Gastrocnemius medialis (tissue), 4 donors: ENCODE measurements at places on chromosomes 6 and 20. TPM values are rescaled to one million over a fixed set of nuclear protein-coding genes. Genes with fewer than 3 reads are reported as not detected.
A peak's percentile ranks its signal among the peaks of the same experiment; 100 is the strongest.

ELOVL4 gene
- total RNA-seq: not detected

C6orf132 gene
- total RNA-seq: not detected

LY6G6D gene
- total RNA-seq: not detected

AKAP12 gene
- total RNA-seq: 7.5 TPM

LRRC73 gene
- total RNA-seq: not detected

PBOV1 gene
- total RNA-seq: not detected

IL17A gene
- not detected for total RNA-seq

MAS1 gene
- total RNA-seq: not detected

PTGIS gene
- 4.5 TPM for total RNA-seq

GDAP1L1 gene
- total RNA-seq: not detected

KCNS1 gene
- not detected for total RNA-seq

NINL gene
- total RNA-seq: 1.1 TPM

DNA sequence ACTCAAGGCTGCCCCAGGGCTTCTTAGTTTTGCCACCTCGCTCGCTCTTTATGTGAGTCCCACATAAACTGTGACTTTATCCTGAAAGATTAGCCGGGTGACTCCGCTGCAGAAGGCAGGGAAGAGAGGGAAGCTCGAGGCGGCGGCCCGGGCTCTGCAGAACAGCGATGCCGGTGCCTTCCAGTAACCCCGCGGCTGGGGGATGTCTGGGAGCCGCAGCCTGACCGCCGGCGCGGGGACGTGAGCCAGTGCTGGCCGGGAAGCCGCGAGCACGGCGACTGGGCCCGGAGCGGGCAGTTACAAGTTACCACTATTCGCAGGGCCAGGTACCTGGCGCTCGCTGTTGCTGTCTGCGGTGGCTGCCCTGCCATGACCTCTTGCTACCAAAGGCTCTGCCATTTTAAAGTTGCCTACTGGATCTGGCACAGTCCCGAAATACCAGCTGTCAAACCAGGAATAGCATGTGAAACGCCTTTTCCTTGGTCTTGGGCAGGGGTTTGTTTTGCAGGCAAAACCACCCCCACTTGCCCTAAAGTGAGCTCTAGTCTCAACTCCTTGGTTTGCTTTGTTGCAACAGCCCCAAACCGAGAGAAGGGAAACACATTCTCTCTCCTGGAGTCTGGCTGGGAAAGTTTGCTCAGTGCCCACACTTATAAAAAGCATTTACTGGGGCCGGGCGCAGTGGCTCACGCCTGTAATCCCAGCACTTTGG lies 124.0 kb upstream of the SLC2A12 start:
- DNase-seq: peak; percentile 81

- no peak for DNase-seq
These were observed 173.7 kb downstream of the CLVS2 start for GRCh38 chr6:123169774-123170095.

DNA sequence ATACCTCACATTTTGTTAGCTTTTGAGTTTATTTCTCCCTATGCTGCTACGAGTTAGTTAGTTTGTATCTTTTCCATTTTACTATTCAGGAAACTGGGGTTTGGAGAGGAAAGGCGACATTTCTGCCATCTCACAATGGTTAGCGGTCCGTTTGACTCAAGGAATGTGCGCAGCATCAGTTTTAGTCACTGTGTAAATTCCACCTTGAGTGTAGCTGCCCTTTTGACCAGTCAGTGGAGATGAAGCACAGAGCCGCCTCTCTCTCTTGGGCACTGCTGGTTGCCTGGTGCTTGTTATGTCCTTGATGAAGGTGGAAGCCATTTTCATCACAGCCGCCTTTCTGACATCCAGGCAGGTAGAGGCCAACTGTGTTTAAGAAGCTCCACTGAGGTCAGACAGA lies 185.5 kb downstream of the SCP2D1 start:
- DNase-seq: no peak

- peak; percentile 33 for DNase-seq
These were observed 11.4 kb downstream of the HECA start for GRCh38 chr6:139146317-139146726.

DNA sequence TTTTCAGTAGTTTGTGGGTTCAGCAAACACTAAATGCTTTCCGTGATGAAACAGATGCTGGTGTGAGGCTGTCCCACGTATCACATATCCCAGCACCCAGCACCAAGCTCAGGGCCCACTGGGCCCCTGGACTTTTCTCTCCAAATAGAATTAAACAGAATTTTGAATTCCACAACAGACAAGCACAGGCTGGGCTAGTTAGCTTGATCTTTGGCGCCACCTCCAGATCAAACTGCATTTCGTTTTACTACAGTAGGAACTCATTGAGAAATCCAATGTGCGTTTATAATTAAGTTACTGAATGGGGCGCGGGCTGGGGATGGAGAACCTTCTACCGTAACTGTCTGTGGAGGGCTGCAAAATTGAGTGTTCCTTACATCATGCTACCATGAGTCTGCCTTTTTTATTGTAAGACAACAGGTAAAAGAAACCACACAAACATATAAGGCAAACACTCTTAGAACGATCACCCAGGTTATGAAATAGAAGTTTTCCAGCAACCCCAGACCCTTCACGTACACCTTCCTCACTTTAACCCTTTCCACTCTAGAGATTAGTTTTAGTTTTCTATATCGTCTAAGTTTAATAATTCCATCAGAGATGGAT lies 107.8 kb downstream of the ZFP64 start:
- no peak for DNase-seq

- DNase-seq: no peak
These were observed 3.0 kb downstream of the CCN2 start for GRCh38 chr6:131947986-131948661.

GRCh38 chr20:10754824-10755223 lies 81.0 kb upstream of the JAG1 start:
- no peak for DNase-seq

DNA sequence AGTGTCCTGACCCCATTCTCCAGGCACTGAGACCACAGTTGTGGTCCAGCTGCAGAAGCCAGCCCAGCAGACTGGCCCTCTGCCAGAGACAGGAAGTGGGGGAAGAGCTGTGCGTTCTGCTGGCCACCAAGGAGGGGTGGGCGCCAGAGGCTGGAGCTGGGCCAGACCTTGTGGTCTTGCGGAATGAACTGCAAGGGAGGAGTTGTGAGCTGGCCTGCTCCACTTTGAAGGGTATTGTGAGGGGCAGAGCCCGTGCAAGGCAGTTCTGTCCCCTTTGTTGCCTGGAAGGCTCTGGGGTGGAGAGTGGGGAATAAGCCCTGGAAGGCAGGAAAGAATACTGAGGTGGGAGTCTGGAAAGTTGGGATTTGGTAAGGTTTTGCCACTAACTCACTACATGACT lies 3.6 kb upstream of the MDFI start:
- DNase-seq: no peak

DNA sequence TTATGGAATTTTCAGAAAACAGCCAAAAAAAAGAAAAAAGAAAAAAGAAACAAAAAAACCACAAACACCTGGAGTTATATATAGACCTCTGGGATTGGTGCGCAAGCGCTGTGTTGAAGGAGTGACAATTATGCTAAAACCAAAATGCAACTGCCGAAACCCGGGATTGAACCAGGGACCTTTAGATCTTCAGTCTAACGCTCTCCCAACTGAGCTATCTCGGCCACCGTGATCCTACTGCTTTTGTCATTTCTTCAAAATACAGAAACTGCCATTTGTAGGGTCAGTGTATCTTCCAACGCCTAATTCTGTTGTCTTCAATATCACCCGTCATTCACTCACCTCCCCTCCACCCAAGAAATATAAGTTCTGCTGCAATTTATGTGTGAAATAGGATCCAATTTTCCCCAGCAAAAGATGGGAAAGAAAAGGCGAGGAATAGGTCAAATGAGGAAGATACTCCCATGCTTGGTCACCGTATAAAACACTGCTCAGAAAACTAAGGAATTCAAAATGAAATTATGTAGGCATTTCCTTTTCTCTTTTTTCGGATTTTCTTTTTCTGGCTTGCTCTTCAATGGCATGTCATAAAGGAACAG lies 116.0 kb downstream of the TRIM27 start:
- DNase-seq: no peak

GRCh38 chr6:149593408-149593807 lies 27.2 kb downstream of the GINM1 start:
- DNase-seq: no peak

DNA sequence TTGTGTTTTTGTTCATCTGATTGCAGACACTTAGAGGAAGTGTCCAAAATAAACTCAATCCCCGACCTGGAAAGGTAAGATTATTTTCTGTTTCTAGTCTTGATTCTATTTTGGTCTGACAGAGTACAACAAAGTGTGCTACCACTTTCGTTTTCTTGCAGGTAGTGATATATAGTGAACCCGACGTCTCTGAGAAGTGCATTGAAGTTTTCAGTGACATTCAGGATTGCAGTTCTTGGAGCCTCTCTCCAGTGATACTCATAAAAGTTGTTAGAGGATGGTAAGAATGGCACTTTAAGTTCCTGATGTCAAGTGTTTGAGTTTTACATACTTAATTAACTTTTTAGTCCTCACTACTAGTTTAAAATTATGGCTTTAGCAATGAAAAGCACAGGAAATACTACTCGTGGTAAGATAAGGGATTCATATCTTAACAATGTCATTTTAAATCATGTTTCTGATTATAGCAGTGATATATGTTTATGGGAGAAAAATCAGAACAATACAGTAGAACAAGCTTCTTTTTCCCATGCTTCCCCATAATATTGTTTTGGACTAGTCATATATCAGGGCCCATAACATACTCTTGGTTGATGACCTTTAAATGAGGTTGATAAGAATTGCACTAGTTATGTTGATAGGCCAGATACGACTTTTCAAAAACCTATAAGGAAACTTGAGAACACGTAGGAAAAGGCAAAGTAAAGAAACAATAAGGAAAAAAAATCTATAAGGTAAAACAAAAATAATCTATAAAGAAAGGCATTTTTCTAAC lies 104.0 kb downstream of the RTN4IP1 start:
- DNase-seq: no peak

- peak; percentile 40 for DNase-seq
These were observed 41.6 kb downstream of the C6orf15 start for GRCh38 chr6:31070711-31071197.

DNA sequence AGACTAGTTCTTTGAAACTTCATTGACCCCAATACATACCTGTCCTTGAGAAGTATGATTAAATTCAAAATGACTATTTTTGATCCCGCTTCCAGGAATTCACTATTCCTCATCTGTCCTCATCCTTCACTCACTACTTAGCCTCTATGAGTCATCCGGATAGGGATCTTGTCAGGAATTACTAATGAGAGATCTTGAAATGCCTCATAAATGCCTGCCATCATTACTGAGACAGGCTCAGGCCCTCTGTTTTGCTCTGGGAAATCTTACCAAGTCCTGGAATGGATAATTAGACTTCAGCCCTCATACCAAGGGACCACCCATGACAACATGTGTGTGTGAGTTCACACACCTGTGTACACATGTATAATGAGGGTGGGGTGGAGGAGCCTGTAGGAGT lies 2.8 kb upstream of the CYP24A1 start:
- no peak for DNase-seq

GRCh38 chr20:32363492-32363891 lies 5.4 kb downstream of the ASXL1 start:
- DNase-seq: no peak

DNA sequence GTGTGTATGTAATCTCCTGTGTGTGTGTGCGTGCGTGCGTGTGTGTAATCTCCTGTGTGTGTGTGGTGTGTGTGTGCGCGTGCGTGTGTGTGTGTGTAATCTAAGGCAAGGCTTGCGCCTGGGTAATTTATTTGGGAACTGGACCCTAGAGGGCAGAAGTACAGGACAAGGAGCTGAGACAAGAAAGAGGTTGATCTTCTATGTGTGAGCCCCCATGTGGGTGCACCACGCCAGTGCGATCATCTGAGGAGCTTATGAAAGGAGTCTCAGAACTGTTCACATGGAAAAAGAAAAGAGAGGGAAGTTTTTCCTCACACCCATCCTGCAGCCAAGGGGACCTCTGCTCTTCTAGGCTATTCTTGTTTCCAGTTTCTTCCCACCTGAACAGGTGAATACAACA lies 220.1 kb upstream of the GGTLC1 start:
- no peak for DNase-seq

DNA sequence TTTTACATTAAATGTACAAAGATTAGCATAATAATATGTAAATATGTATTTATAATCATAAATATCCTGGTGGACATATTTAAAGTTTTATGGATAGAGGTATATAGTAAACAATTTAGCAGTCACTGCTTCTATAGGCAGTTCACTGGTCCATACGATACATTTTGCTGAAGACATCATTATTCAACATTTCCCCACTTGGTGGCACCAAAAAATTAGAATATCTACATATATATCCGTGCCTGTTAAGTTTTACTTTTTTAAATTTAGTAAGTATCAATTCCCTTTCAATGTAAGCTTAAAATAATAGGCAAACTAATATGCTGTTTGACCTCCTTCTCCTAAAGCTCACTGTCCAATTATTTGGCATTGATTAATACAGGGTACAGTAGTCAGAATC lies 64.2 kb downstream of the LMBRD1 start:
- DNase-seq: no peak

- DNase-seq: no peak
These were observed 102.0 kb downstream of the ERMARD start for GRCh38 chr6:169853196-169854082.

GRCh38 chr6:70489364-70489763 lies 76.1 kb downstream of the FAM135A start:
- DNase-seq: no peak

GRCh38 chr6:3316818-3317217 lies 58.1 kb downstream of the PSMG4 start:
- DNase-seq: no peak

GRCh38 chr6:39941820-39942219 lies 7.6 kb upstream of the MOCS1 start:
- no peak for DNase-seq

GRCh38 chr6:90454836-90455427 lies 131.9 kb downstream of the MAP3K7 start:
- no peak for DNase-seq

DNA sequence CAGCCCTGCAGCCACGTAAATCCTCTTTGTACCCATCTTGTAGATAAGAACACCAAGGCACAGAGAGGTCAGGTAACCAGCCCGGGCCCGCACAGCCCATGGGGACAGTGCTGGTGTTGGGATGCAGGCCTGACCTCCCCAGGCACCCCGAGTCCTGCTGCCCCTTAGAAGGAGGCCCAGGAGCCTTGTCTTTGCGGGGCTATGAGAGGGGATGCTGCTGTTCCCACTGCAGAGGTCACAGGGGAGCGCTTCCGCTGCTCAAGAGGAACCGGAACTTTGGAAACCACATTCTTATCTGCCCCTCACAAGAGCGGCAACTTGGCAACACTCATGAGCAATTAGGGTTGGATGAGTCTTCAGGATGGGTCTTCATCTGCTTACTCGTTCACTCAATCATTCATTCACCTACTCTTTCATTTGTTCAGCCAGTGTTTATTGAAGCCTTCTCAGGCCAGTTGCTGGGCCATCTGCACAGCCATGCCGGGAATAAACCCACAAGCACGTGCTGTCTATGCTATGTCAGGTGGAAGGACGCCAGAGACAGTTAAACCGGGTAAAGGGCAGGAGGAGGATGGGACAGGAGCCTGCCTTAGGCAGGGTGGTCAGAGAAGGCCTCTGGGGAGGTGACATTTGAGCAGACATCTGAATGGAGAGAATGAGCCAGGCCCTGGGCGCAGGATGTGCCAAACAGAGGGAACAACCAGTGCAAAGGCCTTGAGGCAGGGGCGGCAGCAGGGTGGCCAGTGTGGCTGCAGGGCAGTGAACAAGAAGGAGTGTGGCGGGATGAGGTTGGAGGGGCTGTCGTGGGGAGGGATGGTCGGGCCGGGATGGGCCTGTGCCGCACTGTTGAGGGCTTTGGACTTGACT lies 60.8 kb downstream of the RBM38 start:
- DNase-seq: peak; percentile 70

GRCh38 chr6:2042956-2043648 lies 202.3 kb downstream of the GMDS start:
- no peak for DNase-seq
